ENCODE measurements at places on chromosomes 3 and 15. TPM values are rescaled to one million over a fixed set of nuclear protein-coding genes. Genes with fewer than 3 reads are reported as not detected.
A peak's percentile ranks its signal among the peaks of the same experiment; 100 is the strongest.

- no peaks in the 10 kb centered on the region for H3K4me1 ChIP-seq
- no peak overlapping the region for H3K27ac ChIP-seq
- no peak for DNase-seq
- H3K36me3 ChIP-seq, result no peaks in the 10 kb centered on the region
These were observed 8.6 kb downstream of the RGMA start for GRCh38 chr15:93080451-93080850.

DNA sequence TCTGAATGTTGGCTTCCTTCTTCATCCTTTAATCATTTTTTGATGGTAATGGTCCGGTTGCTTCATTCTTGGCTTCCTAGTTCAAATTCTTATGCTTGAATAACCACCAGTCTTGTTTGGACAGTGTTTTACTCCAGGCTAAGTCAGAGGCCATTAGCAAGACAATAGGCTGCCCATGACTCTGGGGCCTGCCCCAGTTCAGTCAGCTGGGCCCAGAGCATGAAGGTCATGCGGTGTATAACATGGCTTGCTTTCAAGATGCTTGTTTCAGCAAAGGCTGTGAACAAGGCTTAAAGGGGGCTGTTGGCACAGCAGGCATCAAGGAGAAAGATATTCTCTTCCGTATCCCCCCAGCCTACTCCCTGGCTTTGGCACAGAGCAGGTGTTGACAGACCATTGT, 13.7 kb downstream of the TM4SF18 start:
- no peaks in the 10 kb centered on the region for H3K27me3 ChIP-seq
- no peaks in the 10 kb centered on the region for H3K4me1 ChIP-seq
- no peak overlapping the region for H3K27ac ChIP-seq
- no peaks in the 10 kb centered on the region for H3K36me3 ChIP-seq
- DNase-seq, result no peak

DNA sequence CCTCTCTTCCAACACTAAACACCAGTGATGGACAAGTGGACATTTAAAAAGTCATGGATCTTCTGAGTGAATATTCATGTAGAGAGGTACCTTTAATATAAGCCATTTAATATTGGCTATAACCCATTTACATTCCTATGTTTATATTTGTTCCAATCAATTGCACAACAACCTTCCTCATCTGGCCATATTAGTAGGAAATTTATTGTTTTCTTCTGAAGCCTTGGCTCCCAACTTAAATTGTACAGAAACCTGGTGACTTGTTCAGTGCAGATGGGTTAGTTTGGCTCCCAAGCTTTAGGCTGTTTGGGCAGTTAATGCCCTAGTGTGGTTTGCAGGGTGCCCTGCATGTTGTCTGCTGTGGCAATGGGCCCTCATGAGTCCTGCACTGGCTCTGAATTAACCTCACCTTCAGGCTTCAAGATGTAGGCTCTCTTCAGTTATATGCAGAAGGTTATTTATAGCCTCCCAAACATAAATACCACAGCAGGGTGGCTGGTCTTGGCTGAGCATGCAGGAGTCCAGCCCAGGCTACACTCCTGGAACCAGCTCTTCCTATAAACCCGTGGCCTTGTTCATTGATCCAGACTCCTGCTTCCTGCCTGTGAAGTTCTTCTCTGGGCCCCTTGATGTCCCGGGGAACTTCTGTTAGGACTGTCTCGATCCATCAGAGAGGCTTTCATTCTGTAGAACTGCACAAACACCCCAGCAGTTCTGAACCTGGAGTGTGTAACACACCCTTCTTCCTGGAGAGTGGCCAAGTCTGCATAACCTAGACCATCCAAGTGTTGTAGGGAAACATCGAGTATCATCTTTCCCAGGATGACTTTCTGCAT, 57.0 kb downstream of the DUT start:
- peak overlapping the region; percentile 8 for H3K27ac ChIP-seq
- peaks cover 26% of the 10 kb centered on the region for H3K4me1 ChIP-seq
- H3K36me3 ChIP-seq, result no peaks in the 10 kb centered on the region
- no peak for DNase-seq

- no peaks in the 10 kb centered on the region for H3K4me1 ChIP-seq
- no peak overlapping the region for H3K4me3 ChIP-seq
These were observed 21.2 kb downstream of the NGRN start for GRCh38 chr15:90286678-90287077.

QTRT2 gene
- 16.2 TPM for total RNA-seq

GRCh38 chr3:24490151-24490550, 4.5 kb downstream of the THRB start:
- H3K4me1 ChIP-seq, result peaks cover 6% of the 10 kb centered on the region
- no peaks in the 10 kb centered on the region for H3K36me3 ChIP-seq
- H3K27ac ChIP-seq, result peak overlapping the region; percentile 8
- no peak overlapping the region for H3K4me3 ChIP-seq
- DNase-seq, result no peak

A4GNT gene
- total RNA-seq, result not detected

DNA sequence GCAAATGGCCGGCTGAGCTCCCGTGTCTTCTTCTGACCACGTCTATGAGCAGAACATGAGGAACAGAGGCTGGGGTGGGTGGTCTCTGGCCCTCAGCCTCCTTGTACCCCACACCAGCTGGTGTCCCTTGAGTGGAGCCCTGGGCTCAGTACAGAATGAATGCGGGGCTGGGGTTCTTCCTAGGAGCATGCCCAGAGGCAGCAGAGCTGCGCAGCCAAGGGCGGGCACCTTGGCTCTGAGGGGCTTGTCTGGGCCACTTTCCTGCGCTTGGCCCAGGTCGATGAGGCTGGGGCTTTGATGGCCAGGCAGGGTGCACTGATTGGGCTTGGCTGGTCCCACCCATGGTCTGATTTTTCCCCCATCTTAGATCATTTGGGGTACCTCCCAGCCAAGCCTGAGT, 6.4 kb downstream of the SCN5A start:
- no peaks in the 10 kb centered on the region for H3K27me3 ChIP-seq
- H3K36me3 ChIP-seq, result no peaks in the 10 kb centered on the region
- no peak overlapping the region for H3K4me3 ChIP-seq
- no peaks in the 10 kb centered on the region for H3K4me1 ChIP-seq
- no peak for DNase-seq

DNA sequence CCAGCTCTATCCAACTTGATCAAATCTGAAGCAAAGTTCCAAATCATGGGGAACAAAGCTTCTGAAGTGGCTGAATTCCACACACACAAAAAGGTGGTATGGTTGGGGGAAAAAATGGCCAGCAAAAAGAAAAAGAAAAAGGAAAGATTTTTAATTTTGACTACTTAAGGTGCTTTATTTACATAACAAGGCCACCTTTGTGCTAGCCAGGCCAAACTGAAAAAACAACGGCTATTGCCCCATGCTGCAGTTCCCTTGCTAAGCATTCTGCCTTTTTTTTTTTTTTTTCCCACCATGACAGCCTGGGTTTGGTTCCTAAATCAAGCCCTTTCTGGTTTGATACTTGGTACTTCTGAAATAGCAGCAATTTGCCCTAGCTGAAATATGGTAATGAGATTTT, 66.5 kb upstream of the DAZL start:
- no peak overlapping the region for H3K27ac ChIP-seq
- no peak for DNase-seq
- no peaks in the 10 kb centered on the region for H3K27me3 ChIP-seq
- no peak overlapping the region for H3K4me3 ChIP-seq
- H3K36me3 ChIP-seq, result no peaks in the 10 kb centered on the region
- H3K4me1 ChIP-seq, result no peaks in the 10 kb centered on the region

DNA sequence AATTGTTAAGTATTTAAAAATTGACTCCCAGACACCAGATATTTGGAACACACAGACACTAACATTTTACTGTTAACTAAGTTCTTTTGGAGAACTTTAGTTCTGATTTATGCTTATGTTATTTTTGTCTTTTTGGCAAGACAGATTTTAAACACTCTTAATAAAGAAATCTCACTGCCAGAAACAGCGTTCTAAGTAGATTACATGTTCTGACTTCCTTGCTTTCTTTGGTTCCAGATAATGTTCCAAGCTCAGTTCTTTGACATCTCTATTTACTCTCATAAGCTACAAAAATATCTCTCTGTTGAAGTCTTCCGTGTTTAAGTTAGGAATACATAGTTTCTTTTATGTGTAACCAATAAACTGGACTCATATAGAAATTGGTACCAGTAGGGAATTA, 1699.6 kb downstream of the OTOL1 start:
- H3K27ac ChIP-seq, result no peak overlapping the region
- no peaks in the 10 kb centered on the region for H3K36me3 ChIP-seq
- no peaks in the 10 kb centered on the region for H3K4me1 ChIP-seq
